ENCODE measurements at places on chromosomes 11 and 22. TPM values are rescaled to one million over a fixed set of nuclear protein-coding genes. Genes with fewer than 3 reads are reported as not detected.

DNA sequence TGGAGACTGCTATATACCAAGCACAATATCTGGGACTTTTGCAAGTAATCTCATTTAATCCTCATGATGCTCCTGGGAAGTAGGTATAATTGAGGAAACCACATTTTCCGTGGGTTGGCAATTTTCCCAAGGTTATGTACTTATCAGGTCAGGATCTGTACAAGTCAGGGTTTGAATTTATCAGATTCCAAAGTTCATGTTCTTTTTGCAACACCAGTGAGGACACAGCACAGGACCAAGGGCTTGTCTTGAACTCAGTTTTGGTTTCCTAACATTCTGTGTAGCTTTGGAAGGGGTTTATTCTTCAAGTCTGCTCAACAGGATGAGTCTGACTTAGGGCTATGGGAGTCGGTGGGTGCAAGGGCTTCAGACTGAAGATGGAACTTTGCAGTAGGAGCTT, 30.4 kb downstream of the INSC start:
- H3K4me3 ChIP-seq: no peak overlapping the region
- H3K27ac ChIP-seq: no peak overlapping the region

DNA sequence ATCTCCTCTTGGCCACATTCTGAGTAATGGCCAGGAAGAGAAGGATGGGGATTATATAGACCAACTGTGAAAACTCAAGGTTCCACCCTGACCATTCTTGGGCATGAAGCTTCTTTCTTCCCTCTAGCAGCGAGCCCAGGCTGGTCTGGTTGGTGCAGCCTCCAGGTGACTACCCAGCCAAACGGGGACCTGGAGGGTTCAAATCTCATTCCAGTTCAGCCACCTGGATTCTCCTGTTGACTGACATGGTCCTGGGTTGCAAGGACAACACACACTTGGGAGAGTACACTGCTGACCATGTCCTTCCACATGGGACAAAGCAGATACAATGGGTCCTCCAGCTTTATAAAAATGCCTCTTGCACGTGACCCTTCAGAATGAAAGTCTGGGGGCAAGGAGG, 67.0 kb downstream of the SHANK2 start:
- H3K4me1 ChIP-seq: no peaks in the 10 kb centered on the region
- H3K27me3 ChIP-seq: no peaks in the 10 kb centered on the region
- H3K27ac ChIP-seq: no peak overlapping the region

DNA sequence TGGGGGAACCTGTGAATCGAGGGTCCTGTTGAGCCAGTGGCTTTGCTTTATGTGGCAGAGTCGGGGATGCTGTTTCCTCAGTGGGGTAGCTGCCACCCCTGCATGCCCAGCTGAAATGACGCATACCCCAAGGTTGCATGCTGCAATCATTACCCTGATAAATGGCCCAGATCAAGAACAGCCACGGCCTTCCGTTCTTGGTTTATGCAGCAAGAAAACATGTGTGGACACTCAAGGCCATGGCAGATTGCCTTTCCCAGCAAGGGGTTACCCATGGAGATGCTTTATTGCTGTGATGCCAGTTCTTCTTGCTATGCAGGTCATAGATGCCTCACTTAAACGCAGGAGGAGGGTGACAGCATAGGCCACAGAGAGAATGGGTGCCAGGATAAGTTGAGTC, 14.3 kb upstream of the SREBF2 start:
- no peaks in the 10 kb centered on the region for H3K36me3 ChIP-seq
- H3K4me1 ChIP-seq: no peaks in the 10 kb centered on the region
- H3K27me3 ChIP-seq: no peaks in the 10 kb centered on the region
- H3K4me3 ChIP-seq: no peak overlapping the region

KCNA4 gene
- not detected for polyA plus RNA-seq

PRR5L gene
- 1.7 TPM for polyA plus RNA-seq

Measured in endothelial cell of umbilical vein (primary cell).